ENCODE measurements at places on chromosomes 11 and 22.

DNA sequence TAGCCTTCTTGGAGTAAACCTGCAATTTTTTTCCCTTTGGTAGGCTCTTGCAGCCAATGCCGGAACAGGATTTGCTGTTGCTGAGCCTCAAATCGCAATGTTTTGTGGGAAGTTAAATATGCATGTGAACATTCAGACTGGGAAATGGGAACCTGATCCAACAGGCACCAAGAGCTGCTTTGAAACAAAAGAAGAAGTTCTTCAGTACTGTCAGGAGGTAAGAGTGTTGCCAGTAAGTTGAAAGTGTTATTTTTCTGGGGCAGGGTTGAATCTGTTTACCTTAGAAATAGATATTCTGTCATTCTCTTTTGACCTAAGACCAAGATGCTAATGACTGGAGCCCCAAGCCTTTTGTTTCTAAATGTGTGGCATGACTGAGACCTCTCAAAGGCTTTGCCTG is 39.7 kb downstream of the APLP2 start:
- DNase-seq, result no peak

- no peak for DNase-seq
These were observed 8.4 kb downstream of the RHBDD3 start for GRCh38 chr22:29259253-29259899.

- no peak for DNase-seq
These were observed 13.0 kb downstream of the ZBED4 start for GRCh38 chr22:49866646-49867045.

DNA sequence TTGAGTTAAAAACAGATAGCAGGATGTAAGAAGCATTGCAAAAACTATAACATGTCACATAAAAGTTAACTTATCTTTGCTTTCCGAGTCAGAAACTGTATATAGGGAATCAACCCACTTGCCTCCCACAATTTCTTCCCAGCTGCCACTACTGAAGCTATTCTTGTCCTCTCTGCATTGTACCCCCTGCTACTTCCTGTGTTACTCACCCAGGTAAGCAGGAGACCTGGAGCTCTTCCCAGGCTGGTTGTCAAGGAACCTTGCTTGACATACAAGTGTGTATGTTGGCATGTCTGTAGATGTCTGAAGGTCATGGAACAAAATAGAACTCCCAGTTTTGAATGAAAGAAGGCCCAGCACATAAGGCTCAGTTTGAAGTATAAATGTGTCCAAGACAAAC is 74.3 kb upstream of the LRRC4C start:
- DNase-seq, result no peak

GRCh38 chr11:31725176-31725575 is 85.9 kb downstream of the PAX6 start:
- DNase-seq, result no peak

GRCh38 chr11:17580271-17580670 is 33.2 kb downstream of the OTOG start:
- DNase-seq, result no peak

- no peak for DNase-seq
These were observed 4.4 kb downstream of the TMEM109 start for GRCh38 chr11:60918251-60918938.

DNA sequence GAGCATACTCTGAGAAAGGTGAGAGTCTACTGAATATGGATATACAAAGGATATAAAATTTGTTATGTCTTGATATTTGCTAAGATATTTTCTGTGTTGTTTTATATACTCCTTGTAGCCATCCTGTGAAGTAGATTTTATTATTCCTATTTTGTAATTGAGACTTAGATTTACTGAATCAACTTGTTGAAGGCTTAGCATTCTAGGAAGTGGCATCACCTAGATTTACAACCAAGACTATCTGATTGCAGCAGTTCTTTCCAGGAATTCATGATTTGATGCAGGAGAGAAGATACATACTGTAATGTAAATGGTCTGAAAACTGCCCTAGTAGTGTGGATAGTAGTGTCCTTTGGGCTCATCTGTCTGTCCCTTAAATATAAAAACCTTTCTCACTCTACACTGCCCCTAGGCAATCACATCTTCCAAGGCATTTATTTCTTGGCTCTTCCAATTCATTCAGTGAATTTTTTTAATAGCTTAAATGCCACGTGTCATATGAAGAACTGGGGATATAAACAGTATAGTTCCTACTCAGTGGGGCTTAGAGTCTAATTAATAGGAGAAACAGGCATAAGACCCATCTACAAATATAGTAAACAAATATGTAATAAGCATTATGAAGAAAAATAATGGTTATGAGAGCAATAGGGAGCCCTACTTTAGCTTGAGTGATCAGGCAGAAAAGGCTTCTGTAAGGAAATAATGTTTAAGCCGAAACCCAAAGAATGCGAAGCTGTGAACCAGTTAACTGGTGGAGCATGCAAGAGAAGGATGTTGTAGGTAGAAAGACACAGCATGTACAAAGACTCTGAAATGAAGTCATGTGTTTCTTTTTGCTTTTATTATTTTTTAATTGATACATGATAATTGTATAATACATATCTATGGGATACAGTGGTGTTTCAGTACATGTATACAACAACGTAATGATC is 13.6 kb downstream of the IPO7 start:
- no peak for DNase-seq

GRCh38 chr11:119359365-119360214 is 13.1 kb upstream of the MFRP start:
- DNase-seq, result no peak

DNA sequence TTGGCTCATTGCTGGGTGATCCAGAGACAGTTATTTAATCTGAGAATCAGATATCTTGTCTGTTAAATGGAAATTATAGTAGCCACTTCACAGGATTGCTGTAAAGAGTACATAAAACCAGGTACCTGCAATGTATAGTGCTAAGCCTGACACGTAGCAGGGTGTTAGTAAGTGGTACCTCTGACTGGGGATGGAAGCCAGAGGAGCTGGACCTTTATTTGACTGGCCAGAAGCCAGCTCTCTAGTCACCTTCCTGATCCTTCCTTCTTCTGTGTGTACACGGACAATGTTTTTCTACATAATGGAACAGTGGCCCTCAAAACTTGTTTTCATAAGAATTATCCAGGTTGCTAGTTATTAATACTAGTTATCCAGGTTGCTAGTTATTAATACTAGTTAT is 25.5 kb upstream of the EHF start:
- no peak for DNase-seq

DNA sequence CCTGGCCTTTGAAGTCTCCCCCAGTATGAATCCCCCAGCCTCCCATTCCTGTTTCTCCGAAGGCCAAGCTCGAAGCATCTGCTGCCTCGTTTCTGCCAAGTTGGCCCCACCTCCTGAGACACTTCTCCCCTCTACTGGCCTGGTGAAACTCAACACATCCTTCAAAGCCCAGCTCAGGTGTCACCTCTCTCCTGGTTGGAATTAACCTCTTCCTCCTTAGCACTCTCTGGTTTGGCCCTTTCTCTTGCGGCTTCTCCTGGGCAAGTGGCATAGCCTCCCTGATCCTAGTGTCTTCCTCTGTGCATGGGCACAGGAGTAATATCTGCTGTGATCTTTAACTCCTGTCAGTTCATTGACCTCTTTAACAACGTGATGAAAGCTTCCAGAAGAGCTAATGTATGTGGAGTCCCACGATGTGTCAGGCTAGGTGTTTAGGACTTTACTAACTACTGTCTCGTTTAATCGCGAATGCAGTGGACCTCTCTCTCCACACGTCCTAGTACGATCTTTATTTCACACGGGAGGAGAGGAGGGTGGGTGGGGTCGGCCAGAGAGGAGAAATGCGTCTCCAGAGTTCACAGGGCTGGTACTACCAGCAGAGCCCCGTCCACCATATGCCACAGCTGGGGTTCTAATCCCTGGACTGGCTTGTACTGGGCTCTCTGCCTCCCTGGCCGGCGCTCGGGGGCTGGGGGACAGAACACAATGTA is 826 bp upstream of the PTPRJ start:
- no peak for DNase-seq

- no peak for DNase-seq
These were observed 15.6 kb upstream of the ARHGAP8 start for GRCh38 chr22:44736581-44737405.

DNA sequence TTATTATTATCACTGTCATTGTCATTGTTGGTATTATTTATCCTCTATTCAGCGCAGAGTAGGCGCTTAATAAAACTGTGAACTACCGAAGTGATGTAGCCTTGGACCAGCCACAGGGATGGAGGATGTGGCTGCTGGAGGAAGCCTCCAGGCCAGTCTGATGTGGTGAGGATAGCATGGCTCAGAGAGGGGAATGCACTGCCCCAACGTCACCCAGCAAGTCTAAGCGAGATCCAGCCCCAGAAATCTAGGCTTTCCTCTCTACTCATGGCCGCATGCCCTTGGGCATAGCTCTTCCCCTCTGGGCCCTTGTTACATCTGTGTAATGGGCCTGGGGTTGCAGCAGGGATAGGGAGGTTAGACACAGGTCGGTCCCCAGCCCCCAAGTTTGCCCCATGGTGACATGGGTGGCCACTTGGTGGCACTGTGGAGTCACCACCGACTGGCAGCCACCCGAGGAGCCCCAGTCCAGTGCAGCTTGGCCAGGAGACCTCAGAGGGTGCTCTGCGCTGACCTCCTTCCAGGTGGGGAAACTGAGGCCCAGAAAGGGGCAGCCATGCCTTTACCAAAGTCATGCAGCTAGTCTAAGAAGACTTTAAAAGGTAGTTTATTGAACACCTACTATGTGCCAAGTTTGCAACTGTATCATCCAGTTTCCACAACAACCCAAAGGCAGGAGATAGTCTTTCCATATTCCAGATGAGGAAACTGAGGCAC is 395.7 kb downstream of the MN1 start:
- no peak for DNase-seq

GRCh38 chr11:71356280-71356876 is 91.8 kb downstream of the DHCR7 start:
- no peak for DNase-seq

- no peak for DNase-seq
These were observed 166.7 kb upstream of the FAT3 start for GRCh38 chr11:92057849-92058442.

GRCh38 chr22:43377896-43378704 is 33.7 kb upstream of the MPPED1 start:
- DNase-seq, result no peak

- DNase-seq, result no peak
These were observed 1318.8 kb downstream of the TBC1D22A start for GRCh38 chr22:48081281-48081680.

- no peak for DNase-seq
These were observed 90.4 kb upstream of the SHISAL1 start for GRCh38 chr22:44403166-44403565.

DNA sequence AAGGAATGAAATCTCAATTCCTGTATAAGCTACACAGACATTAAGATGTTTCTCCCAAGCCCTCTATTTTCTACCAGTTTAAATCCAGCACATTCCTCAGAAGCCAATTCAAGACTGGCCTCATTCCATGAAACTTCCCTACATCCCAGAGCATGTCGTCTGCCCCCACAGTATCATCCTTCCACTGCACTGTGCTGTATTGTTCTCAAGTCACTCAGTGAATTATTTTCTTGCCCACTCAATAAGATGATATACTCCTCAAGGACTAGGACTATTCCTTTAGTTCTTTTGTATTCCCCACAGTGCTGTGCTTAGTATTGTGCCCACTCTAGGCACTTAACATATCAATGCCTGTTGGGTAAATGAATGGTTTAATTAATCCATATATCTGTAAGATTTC is 203.1 kb upstream of the BLID start:
- DNase-seq, result no peak

GRCh38 chr11:16779436-16779835 is 41.0 kb downstream of the C11orf58 start:
- DNase-seq, result no peak

DNA sequence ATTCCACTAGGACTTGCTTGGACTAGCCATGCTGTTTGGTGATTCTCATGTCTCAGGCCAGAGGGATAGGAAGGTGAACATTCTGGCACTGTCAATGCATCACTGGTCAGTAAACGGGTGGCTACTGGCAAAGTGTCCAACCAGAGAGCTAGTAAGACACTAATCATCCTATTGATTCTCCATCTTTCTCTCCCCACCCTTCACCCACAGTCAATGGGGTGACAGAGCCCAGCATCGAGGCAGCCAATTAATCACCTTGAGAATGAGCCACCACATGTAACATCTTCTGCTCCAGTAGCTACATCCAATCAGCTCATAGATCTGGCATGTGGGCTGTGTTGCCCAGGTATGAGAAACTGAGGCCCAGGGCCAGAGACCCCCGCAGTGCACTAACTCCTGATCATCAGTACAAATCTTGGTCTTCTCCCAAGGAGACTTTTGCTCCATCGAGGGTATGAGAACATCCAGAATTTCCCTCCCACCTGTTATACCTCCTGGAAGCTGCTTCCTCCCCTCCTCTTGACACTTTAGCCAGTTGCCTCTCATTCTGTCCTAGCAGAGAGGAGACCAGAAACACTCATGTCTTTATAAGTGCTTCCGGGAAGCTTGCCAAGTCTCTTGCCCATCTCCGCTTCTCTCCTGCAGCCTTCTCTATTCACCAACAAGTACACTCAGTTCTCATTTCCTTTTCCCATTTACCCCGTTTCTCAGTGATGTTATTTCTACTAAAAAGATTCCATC is 17.0 kb downstream of the HTR3A start:
- DNase-seq, result no peak

DNA sequence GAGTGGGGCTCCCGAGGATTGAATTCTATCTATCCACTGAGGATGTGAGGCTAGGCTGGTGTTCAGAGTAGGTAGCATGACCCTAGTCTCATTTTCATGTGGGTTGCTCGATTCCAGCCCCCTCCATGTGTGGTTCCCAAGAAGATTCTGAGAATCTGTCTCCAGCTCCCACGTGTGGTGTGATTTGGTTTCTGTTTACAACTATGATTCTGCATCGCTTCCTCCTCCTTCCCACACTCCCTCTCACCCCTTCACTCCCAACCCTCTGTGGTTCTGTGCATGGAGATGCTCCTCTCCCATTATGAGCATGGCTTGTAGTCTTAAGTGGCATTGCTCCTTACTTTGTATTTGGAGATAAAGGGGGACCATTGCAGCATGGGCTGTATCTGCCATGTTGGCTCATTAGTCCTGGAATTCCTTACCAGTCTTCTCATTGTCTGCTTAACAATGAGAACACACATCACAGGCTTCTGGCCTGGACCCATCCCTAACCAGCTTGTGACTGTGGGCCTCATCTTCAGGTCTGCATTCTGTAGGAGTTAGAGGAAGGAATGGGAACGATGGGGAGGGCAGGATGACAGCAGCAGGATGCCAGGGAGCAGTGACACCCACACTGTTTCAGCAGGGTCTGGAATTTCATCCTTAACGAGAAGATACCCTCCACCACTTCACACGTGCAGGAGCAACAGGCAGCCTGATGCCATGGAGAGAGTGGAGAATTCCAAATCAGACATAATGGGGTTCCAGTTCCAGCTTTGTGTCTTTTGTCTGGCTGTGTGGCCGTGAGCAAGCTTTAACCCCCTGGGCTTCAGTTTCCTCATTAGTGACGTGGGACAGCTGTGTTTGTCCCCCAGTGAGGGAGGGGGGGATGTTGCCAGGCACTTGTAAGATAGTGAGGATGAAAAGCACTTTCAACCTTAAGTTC is 86.0 kb downstream of the CCDC81 start:
- DNase-seq, result no peak

DNA sequence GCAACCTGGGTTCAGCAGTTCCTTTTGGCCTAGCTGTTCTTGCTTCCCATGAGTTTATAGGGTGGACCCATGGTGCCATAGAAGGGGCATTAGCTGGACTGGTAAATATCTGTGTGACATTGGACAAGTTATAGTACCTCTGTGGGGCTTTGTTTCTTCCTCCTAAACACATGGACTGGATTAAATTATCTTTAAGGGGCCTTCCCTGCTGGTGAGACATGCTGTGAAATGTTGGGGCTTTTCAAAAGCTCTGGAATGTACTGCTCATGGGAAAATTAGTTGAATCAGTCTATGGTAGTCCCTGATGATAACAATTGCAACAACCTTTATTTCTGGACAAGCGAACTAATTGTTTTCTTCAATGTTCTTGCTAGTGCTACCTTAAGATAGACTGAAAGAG is 276.2 kb downstream of the BLID start:
- DNase-seq, result no peak
